ENCODE measurements at places on chromosomes 4 and X.

GRCh38 chrX:107677501-107677901, 49.2 kb downstream of the PRPS1 start:
- no peaks in the 10 kb centered on the region for H3K36me3 ChIP-seq
- no peak for DNase-seq
- peaks cover 39% of the 10 kb centered on the region for H3K4me1 ChIP-seq

DNA sequence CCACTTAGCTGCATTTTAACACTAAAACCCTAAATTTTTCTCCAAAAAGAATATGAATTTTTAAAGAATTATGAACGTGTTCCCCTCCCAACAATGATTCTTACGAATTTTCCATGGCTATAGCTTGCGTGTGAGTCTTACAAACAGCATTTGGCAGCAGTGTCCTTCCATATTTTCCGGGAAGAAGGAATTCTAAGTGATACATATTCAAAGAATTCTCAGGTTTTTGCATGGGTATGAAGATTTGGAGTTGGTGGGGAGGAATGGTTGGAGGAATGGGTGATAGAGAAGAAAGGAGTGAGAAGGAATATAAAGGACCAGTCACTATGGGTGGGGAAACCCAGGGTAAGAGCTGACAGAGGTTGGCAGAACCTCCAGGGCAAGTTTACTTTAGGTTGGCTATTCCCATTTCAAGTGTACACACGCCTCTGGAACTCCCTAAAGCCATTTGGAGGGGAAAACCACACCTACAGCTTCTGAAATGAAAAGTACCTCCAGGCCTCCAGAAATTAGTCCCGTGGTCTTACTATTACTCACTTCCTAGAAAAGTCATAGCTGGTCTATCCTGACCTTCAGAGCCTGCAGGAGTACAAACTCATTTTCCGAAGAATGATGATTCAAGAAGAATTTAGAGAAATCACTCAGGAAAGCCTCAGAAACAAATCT, 420.8 kb upstream of the DIPK2B start:
- no peak overlapping the region for H3K4me3 ChIP-seq
- H3K27ac ChIP-seq = no peak overlapping the region
- no peaks in the 10 kb centered on the region for H3K36me3 ChIP-seq
- H3K4me1 ChIP-seq = no peaks in the 10 kb centered on the region
- DNase-seq = no peak

DNA sequence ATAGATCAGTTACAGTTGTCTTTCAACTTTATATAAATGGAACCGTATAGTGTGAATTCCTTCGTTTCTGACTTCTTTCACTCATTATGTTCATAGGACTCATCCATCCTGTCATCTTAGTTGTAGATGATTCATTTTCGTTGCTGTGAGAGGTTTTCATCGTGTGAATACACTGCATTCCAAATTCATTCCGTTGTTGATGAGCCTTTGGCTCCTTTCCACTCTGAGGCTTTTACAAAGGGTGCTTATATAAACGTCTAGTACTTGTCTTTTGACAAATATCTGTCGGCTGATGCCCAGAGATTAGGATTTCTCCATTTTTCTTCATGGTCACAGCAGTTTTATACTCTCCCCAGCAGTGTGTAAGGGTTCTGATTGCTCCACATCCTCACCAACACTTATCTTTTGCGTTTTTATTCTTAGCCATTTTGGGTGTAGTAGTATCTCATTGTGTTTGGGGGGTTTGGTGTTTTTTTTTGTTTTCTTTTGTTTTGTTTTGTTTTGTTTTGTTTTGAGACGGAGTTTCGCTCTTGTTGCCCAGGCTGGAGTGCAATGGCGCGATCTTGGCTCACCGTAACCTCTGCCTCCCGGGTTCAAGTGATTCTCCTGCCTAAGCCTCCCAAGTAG, 48.6 kb downstream of the LRP2BP start:
- DNase-seq = no peak
- H3K36me3 ChIP-seq = peaks cover 11% of the 10 kb centered on the region
- no peaks in the 10 kb centered on the region for H3K4me1 ChIP-seq
- no peak overlapping the region for H3K27ac ChIP-seq

DNA sequence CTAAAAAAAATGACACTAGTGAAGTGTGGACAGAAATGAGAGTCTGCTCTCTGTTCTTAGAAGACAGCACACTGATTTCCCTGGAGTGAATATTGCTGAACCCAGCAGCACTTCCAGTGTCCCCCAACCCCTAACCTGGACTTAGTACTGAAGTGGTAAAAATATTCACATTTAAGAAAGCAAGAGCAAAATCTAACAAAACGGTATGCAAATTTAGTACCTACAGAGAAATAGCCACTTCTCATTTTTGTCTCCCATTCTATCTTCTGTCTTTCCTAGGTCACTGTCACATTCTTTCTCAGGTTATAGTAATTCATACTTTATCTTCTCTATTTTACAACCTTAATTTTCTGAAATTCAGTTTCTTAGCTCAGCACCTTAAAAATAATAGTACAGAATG, 274.7 kb downstream of the CFAP299 start:
- no peaks in the 10 kb centered on the region for H3K27me3 ChIP-seq
- H3K27ac ChIP-seq = no peak overlapping the region
- H3K36me3 ChIP-seq = no peaks in the 10 kb centered on the region
- no peak overlapping the region for H3K4me3 ChIP-seq

DNA sequence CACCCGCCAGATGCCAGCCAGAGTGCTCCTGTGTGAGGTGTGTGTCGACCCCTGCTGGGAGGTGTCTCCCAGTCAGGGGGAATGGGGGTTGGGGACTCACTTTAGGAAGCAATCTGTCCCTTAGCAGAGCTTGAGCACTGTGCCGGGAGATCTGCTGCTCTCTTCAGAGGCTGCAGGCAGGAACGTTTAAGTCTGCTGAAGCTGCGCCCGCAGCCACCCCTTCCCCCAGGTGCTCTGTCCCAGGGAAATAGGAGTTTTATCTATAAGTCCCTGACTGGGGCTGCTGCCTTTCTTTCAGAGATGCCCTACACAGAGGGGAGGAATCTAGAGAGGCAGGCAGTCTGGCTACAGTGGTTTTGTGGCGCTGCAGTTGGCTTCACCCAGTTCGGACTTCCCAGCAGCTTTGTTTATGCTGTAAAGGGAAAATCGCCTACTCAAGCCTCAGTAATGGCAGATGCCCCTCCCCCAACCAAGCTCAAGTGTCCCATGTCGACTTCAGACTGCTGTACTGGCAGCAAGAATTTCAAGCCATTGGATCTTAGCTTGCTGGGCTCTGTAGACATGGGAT, 80.8 kb downstream of the CCSER1 start:
- no peak overlapping the region for H3K4me3 ChIP-seq
- no peaks in the 10 kb centered on the region for H3K36me3 ChIP-seq
- no peaks in the 10 kb centered on the region for H3K27me3 ChIP-seq
- no peaks in the 10 kb centered on the region for H3K4me1 ChIP-seq

- no peaks in the 10 kb centered on the region for H3K36me3 ChIP-seq
- no peaks in the 10 kb centered on the region for H3K4me1 ChIP-seq
- peaks cover 28% of the 10 kb centered on the region for H3K27me3 ChIP-seq
These were observed 957 bp downstream of the PPP2R2C start for GRCh38 chr4:6471307-6472007.

DNA sequence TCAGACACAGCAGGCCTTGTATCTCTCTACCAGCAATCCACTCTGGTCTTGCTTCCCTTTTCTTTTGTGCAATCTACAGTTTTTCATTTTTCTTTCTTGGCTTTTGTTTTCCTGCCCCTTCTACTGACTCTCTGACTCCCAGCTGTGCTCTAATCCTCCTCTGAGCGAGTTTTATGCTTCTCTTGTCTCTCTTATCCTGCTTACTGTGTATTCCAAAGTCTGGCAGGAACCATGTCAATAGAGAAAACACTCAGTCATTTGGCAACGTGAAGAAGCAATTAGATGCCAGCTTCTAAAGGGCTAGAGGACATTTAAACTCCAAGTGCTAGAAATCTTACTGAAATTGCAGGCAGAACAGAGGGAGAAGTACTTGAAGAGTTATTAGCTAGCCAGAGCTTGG, 984.6 kb upstream of the TENM3 start:
- H3K4me1 ChIP-seq = no peaks in the 10 kb centered on the region
- no peak for DNase-seq
- no peak overlapping the region for H3K4me3 ChIP-seq
- H3K36me3 ChIP-seq = no peaks in the 10 kb centered on the region

DNA sequence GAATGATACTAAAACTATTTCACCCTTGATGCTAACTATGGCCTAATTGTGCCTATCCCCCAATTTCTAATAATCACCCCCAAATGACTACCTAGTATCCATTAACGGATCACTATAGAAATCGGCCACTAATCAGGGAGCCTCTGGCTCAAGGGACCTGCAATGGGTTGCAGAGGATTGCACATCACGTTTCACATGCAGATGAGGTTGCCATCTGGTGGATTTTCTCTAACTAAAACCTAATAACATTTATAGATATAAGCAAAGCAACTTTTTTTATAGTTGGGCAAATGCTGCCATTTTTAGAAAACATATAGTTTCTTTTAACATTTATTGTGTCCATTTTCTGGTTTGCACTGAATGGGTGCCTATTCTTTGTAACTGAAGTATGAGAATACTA, 28.3 kb upstream of the ALG13 start:
- H3K27ac ChIP-seq = no peak overlapping the region
- no peak for DNase-seq
- no peaks in the 10 kb centered on the region for H3K36me3 ChIP-seq
- H3K4me3 ChIP-seq = no peak overlapping the region
- no peaks in the 10 kb centered on the region for H3K27me3 ChIP-seq

DNA sequence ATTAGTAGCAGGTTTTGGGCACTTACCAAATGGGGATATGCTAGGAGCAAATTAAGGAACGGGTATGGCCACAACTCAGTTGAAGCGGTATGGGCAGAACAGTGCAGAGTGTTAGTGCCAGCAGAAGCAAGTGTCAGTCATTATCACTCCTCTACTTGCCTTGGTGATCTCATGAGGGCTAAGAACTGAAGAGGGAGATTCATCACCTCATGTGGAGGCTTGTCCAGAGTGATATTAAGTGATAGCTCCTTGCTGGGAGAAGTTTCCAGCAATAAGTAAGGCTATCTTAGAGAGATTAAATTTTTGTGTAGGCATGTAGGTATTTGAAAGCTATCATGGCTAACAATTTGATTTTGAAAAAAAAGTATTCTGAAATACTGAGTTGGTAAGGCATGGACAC, 615.4 kb upstream of the SMIM31 start:
- no peaks in the 10 kb centered on the region for H3K36me3 ChIP-seq
- H3K27me3 ChIP-seq = no peaks in the 10 kb centered on the region
- H3K4me3 ChIP-seq = no peak overlapping the region
- no peaks in the 10 kb centered on the region for H3K4me1 ChIP-seq
- no peak for DNase-seq
- H3K27ac ChIP-seq = no peak overlapping the region
